ENCODE measurements at places on chromosomes 13 and 19. TPM values are rescaled to one million over a fixed set of nuclear protein-coding genes. Genes with fewer than 3 reads are reported as not detected.

The CEACAM1 gene
- total RNA-seq = not detected

The ZFP14 gene
- total RNA-seq = 1.7 TPM

The PEX11G gene
- 5.2 TPM for total RNA-seq

DNA sequence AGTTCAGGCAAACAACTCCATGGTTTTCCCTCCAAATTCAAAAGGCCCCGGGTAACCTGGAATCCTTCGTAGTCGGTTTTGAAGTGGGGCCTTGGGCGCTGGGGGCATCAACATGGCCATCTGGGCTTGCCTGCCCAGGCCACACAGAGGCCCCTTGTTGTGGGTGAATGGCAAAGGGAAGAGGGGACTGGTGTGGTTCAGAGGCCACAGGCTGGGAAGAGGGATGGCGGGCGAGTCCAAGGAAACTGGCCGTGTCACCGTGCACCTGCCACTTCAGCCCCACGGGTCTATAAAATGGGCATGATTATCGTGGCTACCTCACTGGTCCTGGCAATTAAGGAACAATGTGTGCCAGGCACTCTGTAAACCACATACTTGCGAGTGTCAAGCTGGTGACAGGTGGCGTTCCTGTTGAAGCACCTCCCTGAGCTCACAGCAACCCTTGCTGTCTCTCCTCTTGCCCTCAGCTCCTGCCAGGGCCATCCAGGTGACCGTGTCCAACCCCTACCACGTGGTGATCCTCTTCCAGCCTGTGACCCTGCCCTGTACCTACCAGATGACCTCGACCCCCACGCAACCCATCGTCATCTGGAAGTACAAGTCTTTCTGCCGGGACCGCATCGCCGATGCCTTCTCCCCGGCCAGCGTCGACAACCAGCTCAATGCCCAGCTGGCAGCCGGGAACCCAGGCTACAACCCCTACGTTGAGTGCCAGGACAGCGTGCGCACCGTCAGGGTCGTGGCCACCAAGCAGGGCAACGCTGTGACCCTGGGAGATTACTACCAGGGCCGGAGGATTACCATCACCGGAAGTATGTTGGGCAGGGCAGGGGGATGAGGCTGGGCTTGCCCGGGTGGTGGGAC, 1.3 kb downstream of the LSR start:
- no peak overlapping the region for H3K4me3 ChIP-seq
- H3K27ac ChIP-seq = no peak overlapping the region
- DNase-seq = no peak

- H3K27me3 ChIP-seq = no peaks in the 10 kb centered on the region
- H3K27ac ChIP-seq = no peak overlapping the region
- peak; percentile 66 for DNase-seq
- H3K4me3 ChIP-seq = no peak overlapping the region
- no peaks in the 10 kb centered on the region for H3K4me1 ChIP-seq
These were observed 64.2 kb downstream of the DPY19L3 start for GRCh38 chr19:32469795-32470194.

DNA sequence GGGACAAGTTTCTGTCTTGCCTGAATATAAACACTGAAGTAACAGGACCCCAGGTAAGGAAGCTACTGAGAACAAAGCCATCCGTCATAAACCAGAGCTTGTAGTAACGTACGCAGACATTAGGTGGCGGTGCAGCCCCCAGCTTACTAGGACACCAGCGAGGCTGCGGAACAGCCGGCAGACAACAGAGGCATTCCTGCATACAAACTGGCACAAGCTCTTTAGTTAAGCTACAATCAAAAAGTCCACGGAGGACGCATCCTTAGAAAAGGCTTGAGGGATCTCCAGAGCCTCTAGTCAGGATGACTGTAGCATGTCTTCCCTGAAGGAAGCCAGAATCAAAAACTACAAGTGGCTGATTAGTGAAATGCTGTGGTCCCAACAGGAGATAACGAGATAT, 26.2 kb downstream of the ZNF160 start:
- H3K27ac ChIP-seq = no peak overlapping the region
- H3K36me3 ChIP-seq = peaks cover 49% of the 10 kb centered on the region
- no peaks in the 10 kb centered on the region for H3K4me1 ChIP-seq
- no peak overlapping the region for H3K4me3 ChIP-seq
- peak; percentile 67 for DNase-seq

- peak overlapping the region; percentile 80 for H3K4me3 ChIP-seq
- peak; percentile 77 for DNase-seq
- H3K27me3 ChIP-seq = no peaks in the 10 kb centered on the region
- H3K4me1 ChIP-seq = peaks cover 18% of the 10 kb centered on the region
These were observed 713 bp downstream of the KRI1 start for GRCh38 chr19:10565028-10565566.

All from GM23248 (cell line).